Liver (tissue), 10 donors: ENCODE measurements at places on chromosomes 7 and 10.

GRCh38 chr7:13987395-13987794 lies 2.1 kb downstream of the ETV1 start:
- no peak for DNase-seq

- no peak for DNase-seq
These were observed 80.3 kb upstream of the FAM171A1 start for GRCh38 chr10:15451137-15452094.

DNA sequence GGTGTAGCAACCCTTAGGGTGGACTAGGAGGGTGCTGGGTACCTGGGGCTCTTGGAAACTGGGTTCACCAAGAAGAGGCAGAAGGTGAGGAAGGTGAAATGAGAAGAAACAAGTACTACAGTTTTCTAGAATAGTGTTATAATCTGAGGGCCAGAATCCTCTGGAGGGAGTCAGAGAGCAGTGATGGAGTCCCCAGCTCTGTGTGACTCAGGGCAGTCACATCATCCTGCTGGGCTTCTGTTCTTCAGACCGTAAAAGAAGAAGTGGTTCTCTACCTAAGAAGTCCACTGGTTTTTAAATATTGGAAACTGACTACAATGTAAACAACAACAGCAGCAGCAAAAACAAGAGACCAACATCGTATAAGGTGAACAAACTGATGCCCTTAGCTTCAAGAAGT lies 197.3 kb downstream of the PRPF18 start:
- no peak for DNase-seq

- DNase-seq = no peak
These were observed 159.6 kb upstream of the SLC26A5 start for GRCh38 chr7:103605640-103606039.

DNA sequence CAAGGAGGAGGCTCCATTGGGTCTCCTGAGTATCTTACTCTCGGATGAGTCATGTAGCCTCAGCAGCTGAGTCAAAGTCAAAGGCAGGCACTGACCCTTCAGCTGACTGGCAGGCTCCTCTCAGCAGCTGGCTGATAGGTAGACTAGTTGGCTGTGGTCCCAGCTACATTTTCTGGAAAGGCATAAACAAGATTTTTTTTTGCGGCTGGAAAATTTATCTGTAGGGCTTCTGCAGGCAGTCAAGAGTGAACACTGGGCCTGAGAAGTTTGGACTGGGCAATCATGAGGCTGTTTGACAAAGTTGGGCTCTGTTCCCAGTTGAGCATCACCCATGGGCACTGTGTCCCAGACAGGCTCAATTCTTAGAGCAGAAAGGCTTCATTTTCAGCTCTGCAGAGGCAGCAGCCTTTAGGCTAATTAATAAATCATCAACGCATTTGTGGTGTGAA lies 796.2 kb downstream of the CCSER2 start:
- no peak for DNase-seq

DNA sequence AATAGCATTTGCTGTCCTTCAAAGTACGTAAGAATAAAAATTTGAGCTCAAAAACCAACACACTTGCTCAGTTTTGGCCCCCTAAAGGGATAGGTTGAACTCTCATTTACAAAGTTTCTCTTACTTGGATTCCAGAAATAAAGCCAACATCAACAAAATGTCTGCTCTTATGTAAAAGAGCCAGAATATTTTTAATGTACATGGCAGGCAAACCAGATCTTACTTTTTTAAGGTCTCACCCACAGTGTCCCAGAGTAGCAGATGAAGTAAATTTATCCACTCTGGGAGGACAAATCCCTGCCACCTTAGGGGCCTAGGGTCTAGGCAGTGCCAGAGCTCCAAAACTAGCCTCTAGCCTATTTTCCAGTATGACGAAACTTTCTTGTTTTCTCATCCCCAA lies 159.6 kb downstream of the SKAP2 start:
- no peak for DNase-seq

DNA sequence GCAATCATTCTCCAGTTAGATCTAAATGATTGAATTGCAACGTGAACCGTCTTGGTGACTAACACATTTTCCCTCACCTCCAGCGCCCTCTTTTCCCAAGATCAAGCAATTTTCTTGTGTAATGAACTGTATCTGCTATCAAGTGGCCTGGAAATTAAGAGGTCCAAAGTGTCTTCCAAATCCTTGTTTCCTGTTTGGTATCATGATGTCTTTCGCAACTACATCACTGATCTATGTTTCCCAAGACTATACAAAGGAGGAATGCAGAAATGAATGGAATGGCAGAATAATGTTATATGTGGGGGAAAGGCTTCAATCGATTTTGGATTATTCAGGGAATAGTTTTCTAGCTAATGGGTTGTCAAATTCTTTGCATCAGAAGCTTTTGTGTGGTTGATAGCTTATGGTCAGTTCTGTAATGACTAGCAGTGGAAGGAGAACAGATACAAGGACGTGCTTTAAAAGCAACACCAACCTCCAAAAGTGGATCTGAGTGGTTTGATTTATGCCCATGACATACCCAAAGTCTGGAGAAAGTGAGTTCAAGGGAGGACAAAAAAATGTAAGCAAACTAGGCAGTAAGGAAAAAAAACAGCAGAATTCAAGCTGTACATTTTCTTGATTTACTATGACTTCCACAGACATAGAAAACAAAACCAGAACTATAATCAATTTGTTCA lies 14.6 kb upstream of the ZEB1 start:
- no peak for DNase-seq

DNA sequence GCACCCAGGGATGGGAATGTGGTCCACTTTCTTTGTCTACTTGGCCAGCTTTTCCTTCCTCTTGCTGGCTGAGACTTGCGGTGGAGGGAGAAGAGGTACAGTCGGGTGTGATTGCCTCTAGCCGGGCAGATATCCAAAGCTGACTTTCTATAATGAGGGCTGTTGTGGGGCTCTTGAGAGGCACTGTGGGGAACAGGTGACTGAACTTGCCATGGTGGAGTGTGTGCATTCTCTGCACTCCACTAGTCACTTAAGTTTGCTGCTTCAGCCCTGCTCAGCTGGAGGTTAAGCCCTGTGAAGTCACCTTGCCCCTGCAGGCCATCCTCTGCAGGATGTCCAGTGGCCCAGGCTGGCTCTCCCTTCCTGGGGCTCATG lies 116.6 kb downstream of the AOAH start:
- no peak for DNase-seq

- DNase-seq = no peak
These were observed 127.7 kb downstream of the ATE1 start for GRCh38 chr10:121800146-121800545.

- no peak for DNase-seq
These were observed 86.4 kb downstream of the ANKRD61 start for GRCh38 chr7:6117533-6117932.

DNA sequence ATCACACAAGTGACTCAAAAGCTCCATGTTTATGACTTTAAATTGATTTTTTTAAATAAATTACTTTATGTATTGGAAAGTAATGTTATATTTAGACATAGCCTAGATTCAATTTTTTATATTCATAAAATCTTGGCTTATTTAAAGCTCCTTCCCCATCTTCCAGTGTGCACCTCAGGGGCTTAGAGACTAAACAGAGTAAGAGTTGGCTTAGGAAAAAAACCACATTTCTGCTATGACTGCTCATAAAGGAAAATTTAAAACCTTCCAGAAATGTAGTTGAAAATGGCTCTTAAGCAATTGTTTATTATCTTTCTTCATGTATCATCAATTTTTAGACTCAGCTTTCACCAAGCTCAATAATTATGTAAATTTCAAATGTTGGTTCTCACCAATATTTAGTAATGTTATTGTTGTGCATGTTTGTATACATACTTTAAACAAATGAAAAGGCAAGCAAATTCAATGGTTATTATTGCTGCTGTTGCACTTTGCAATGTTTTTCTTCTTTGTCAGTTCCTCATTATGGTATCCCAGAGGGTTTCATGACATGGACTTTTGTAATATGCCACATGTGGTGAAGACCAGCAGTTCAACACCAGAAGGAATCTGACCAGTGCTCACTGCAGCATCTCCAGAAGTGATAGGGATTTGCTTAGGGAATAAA lies 700.1 kb upstream of the ANKRD30A start:
- no peak for DNase-seq

DNA sequence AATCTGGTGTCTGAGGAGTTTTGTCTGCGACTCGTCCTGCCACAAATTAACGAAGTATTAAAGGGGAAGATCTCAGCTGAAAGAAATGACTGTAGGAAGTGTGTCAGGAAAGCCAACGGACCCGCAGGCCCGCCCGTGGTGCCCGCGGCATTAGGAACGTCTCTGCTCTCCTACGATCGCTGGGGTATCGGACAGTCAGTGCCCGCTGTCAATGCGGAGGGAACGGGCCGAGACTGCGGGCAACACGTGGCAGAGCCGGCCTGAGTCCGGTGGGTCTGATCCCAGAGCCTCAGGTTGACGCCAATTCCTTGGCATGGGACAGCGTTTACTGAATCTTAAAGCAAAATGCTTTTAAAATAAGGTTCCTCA lies 128.7 kb downstream of the KBTBD2 start:
- DNase-seq = no peak

- no peak for DNase-seq
These were observed 24.4 kb downstream of the NAPEPLD start for GRCh38 chr7:103124429-103124979.

GRCh38 chr10:30384701-30385201 lies 35.7 kb upstream of the MTPAP start:
- no peak for DNase-seq

GRCh38 chr10:86162696-86163400 lies 203.7 kb downstream of the GRID1 start:
- no peak for DNase-seq
